Astrocyte (in vitro differentiated cells and primary cell): ENCODE measurements at places on chromosomes 4 and X. TPM values are rescaled to one million over a fixed set of nuclear protein-coding genes. Genes with fewer than 3 reads are reported as not detected.

Gene DOK7
- total RNA-seq: not detected in 2 replicates

DNA sequence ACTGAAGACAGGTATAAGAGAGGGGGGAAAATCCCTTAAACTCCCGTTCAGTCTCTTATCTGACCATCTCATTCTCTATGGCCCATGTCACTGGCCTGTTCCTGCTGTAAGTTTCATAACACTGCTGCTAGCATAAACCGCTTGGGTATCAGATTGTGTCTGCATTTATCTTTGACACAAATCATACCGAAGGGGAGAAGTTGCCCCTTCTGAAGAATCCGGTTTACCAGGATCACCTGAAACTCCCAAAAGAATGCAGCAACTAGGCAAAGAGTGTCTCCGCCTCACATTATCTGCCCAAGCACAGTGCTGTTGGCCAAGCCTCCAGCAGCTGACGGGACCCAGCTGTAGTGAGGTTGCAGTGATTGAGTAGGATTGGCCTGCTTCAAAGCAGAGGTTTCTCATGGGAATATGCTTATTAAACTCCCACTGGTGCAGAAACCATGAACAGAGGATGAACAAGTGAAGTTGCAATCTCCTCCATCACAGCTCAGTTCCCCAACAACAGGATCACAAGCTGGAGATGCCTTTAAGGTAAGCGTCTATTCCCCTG lies 71.3 kb upstream of the PUDP start:
- DNase-seq: no peak

DNA sequence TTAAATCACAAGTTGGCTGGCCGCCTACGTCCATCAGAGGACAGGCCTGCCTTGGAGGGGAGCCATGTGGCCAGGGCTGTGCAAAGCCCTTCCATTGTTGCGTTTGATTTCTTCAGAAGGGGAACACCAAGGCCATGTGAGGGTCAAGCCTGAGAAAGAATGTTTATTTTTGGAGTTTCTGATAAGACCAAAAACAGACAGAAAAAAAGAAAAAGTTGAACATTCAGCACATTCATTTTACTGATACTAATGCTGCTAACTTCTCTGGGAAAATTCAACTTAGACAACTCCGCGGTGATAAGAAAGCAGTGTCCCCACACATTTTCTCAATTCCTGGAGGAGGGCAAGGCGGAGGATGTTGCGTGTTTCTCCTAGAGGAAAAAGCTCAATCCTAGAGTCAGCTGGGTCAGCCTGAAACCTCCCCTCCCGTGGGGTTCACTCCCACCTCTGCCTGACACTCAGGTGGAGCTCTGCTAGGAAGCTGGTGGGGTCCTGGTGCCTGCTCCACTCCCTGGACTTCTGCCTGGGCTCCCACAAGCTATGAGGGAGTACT lies 63.5 kb downstream of the ANAPC4 start:
- peak; percentile 1 for DNase-seq

Gene IQCM
- 0.11 and 0.14 TPM in 2 replicates for total RNA-seq

Gene H2BW2
- not detected in 2 replicates for total RNA-seq

GRCh38 chr4:38157592-38157991 lies 197.4 kb downstream of the PTTG2 start:
- DNase-seq: no peak
